Central memory CD8-positive, alpha-beta T cell (primary cell): ENCODE measurements at places on chromosomes 6 and 20.

- DNase-seq = no peak
These were observed 45.4 kb upstream of the NKX2-2 start for GRCh38 chr20:21559305-21559704.

DNA sequence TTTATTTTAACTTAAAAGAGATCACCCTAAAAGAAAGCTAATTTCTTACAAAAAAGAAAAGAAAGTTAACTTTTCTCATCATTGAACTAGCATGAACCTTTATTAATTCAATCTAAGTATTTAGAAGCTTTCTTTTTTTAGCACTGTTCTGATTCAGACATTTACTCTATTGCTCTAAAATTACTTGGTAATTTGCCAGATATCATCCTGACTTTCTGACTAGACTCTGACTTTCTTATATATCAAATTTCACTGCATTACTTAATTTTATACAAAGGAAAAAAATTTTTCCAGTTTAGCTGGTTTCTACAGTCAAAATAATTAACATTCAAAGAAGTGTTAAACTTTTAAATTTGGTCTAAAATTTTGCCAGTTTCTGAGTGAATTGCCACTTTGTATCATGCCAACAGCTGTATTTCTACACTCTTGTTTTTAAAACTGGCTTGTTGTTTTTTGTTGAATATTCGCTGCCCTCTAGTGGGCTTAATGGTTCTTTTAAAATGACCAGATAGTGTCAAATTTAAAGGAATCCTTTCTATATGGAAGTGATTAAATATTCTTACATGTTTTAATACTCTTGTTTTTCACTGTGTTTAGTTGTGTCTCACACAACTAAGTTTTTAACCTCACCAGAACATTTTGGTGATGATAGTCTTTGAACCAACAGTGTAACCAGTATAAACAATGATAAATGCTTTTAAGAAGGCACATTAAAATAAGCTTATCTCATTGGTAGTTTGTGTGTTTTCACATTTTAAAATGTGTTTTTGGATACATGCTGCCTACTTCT, 102.0 kb downstream of the POPDC3 start:
- no peak for DNase-seq

- no peak for DNase-seq
These were observed 120.0 kb downstream of the TMEM242 start for GRCh38 chr6:157203312-157203744.

- DNase-seq = no peak
These were observed 1184.4 kb upstream of the ADGRB3 start for GRCh38 chr6:67450641-67451040.

GRCh38 chr6:131412960-131413830, 159.8 kb upstream of the ARG1 start:
- DNase-seq = no peak

DNA sequence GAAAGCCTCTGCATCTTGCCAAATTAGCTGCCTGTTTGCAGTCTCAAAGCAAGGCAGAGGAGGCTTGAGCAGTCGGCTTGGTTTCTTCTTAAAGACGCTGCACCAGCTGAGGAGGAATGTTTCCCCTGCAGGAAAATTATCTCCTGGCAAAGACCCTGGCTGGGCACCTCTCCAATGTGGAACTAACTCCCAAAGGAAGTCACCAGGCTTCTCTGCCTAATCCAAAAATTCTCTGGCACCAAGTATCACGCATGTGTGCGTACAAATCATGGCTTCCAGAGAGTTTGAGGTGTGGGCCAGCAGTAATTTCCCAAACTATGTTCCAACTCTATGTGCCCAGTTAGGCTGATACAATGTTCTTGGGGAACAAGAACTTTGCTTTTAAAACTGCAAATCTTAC, 176.2 kb downstream of the KIF16B start:
- DNase-seq = no peak

- no peak for DNase-seq
These were observed 126.5 kb downstream of the MYLK4 start for GRCh38 chr6:2624177-2624576.

GRCh38 chr20:47740862-47741184, 44.5 kb downstream of the SULF2 start:
- DNase-seq = no peak

DNA sequence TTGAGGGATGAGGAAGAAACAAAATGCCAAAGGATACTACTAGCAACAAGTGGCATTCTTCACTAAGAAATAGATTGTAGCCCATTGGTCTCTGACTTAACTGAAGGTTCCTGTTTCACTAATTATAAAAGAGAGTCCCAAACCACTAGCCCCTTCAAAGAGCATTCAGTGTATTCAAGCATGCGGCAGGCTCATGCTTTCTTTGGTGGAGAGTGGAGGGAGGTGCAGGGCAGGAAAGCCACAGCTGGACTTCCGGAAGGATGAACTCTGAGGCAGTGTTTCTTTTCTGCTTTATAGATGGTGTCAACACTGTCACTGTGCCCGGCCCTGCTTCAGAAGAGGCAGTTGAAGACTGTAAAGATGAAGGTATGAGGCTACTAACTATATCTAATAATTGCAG, 636.1 kb downstream of the KIF16B start:
- no peak for DNase-seq

- no peak for DNase-seq
These were observed 42.4 kb downstream of the TXLNB start for GRCh38 chr6:139249395-139249794.

GRCh38 chr6:162922563-162923166, 194.9 kb downstream of the PACRG start:
- DNase-seq = no peak

DNA sequence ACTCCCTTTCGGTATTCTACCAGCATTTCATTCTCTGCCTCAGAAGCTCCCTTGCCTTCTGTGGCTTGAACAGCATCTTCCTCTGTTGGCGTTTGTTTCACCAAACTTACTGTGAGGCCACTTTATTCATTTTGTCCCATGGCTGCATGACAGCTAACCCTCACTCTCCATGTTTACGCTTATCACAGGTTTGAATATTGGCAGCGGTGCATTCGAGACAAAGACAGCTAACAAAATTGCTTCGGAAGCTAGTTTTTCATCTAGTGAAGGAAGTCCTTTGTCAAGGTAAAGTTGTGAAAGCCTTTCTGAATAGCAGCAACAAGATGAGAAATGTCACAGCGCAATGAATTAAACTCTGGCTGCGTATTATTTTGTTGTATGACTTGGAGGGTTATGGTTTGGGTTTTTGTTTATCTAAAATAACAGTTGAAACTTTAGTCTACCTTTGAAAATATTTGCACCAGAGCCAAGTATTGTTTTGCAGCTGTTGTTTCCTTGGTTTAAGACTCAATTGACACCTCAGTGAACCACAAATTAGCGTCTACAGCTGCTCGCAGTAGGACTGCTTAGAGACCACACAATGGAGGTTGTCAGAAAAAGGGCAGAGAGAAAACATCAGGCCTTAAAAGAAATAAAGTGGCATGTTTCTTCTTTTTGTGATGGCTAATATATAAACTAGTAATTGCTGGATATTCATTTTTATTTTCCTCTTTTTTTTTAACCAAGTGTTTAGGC, 70.4 kb upstream of the XRN2 start:
- no peak for DNase-seq

GRCh38 chr20:44884907-44885391, 556 bp upstream of the YWHAB start:
- no peak for DNase-seq

GRCh38 chr6:145850671-145851070, 36.1 kb upstream of the FBXO30 start:
- DNase-seq = no peak

DNA sequence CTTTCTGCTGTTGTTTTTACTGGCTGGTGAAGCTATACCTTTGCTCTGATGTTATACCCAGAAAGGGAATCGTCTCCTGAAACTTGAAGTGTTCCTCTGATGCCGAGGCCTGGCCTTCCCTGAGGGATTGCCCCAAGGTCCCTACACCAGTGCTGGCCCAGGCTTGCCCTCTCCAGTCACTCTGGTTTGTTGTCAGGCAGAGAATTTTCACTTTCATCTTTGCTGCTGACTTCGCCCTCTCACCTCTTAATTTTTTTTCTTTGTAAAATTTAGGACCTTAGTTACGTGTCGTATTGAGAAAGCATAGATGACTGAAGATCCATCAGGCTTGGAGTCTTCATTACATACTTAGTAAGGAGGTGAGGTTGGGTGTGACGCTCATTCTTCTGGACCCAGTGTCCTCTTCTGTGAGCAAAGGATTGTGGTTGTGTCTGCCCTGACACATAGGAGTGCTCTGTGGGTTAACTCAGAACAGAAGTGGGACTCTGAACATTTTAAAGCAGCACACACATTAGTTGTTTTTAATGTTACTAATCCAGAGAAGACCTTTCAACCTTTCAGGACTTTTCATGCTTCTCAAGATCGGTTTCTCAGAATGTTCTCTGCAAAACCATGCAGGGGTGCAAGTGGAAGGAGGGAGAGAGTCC, 45.4 kb downstream of the TULP4 start:
- DNase-seq = no peak

DNA sequence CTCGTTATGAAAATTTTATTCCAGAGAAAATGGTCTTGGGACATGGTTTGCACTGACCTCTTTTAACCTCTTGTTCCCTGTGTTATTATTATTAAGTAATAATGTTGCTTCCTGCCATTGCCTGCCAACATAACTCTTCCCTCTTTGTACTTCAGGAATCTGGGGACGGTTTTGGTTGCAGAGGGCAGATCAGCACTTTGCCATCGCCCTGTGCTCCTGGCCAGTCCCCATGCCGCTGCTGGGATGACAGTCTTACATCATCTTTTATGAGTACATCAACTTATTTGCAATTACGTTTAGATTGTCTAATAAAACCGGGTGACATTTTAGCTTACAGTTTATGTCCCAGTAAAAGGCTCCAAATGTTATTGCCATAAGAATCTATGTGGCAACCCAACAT, 157.2 kb downstream of the CDH26 start:
- DNase-seq = no peak

DNA sequence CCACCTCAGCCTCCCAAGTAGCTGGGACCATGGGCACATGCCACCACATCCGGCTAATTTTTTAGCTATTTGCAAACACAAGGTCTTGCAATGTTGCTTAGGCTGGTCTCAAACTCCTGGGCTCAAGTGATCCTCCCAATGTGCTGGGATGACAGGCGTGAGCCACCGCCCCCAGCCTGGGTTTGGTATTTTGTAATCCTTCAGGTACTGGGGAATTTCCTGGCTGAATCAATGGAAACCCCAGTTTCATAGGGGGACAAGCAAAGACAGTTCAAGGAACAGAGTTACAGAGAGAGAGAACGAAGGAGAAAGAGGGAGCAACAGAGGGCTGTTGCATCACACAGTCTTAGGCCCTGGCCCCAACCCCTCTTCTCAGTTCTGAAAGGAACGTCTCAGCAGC, 35.7 kb downstream of the RAB44 start:
- no peak for DNase-seq

DNA sequence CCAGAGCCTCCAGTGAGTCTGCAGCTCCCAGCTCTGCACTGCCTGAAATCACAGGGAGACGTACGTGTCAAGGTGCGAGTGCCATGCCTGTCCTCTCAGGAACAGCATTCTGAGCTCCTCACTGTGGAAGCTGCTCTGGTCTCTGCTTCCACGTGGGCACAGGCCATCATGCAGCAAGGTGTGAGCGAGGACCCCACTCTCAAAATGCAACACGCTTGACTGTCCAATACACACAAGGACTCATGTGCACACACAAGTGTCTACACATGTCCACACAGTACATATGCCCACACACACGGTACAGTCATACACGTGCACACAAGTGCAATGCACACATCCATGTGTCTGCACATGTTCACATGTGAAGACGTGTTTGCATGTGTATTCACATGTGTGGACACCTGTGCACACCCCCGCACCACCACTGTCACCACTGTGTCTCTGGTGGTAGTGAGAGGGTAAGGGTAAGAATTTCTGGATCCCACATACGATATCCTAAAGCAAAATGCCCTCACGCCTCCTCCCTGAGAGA, 260.5 kb downstream of the DLL1 start:
- DNase-seq = no peak

DNA sequence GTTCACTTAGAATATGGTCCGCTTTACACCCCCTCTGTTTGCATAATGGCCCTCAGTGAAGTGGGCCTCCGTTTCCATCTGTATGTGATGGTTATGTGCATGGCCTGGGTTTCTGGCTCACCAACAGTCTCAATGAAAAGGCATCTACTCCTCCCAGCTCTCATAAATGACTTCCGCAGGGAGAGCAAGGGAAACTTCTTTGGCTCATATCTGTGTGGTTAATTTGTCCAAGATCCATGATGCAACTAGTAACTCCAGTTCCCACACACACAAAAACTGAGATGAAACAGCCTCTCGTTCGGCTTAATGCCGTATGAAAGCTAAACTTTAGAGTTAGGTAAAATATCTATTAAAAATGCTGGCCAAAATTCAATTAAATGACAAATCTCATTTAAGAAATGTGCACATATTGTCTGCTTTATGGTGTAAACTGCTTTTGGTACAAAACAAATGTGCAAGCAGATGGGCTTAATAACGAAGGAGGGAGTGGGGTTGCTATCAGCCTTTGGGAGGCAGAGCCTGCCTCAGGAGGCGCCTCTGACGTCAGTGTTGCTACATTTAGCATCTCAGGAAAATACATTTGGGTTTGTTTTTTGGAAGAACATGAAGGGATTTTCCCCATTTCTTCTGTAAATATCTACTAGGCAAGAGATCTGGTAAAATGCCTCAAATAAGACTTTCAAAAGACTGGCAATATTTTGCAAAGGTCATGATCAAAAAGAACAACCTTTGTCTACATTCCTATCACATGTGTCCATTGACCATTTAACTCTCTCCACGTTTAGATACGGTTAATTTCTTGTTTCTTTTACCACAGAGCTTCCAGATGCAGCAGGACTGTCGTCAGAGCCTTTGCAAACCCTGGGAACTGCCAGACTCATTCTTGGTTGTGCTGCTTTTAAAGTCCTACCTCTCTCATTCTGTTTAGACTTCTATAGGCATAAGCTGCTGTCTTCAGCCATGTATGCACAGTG, 96.8 kb downstream of the ARMC2 start:
- no peak for DNase-seq

DNA sequence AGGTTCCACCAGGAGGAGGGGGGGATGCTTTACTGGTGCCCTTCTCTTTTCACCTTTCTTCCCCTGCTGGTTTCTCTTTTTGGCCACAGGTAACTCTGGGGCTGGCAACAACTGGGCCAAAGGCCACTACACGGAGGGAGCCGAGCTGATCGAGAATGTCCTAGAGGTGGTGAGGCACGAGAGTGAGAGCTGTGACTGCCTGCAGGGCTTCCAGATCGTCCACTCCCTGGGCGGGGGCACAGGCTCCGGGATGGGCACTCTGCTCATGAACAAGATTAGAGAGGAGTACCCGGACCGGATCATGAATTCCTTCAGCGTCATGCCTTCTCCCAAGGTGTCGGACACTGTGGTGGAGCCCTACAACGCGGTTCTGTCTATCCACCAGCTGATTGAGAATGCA, 4.4 kb downstream of the TUBB1 start:
- DNase-seq = no peak

DNA sequence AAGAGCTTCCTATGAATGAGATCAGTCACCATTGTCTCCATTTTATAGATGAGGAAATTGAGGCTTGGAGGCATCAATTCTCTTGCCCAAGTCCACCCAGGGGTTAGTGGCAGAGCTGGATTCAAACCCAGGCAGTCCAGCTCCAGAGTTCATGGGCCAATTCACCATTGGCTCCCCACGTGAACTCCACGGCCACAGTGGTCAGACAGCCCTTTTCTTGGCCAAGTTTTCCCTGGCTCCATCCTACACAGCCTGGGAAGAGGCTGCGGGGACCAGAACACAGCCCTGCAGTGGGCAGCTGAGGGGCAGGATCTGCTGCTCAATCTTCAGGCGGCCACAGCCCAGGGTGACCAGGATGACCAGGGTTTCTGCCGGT, 20.5 kb downstream of the TGM2 start:
- no peak for DNase-seq
